ENCODE measurements at places on chromosomes 16 and 17.
A peak's percentile ranks its signal among the peaks of the same experiment; 100 is the strongest.

DNA sequence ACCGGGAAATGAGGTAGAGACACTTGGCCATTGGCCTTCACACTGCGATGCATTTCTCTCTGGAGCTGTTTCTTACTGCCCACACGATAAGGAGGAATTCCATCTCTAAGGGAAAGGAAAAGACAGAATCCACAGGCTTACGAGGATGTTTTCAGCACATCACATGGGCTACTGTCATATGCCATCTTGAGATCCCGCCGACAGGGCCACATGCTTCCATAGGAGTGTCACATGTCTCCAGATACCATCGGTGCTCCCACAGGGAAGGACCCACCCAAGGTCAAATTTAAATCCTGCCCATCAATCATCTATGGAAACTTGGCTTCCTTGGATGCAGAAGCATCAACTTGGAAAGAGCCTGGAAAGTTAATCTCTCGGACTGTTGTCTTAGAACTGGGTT lies 20.0 kb downstream of the AXIN2 start:
- no peak for DNase-seq

DNA sequence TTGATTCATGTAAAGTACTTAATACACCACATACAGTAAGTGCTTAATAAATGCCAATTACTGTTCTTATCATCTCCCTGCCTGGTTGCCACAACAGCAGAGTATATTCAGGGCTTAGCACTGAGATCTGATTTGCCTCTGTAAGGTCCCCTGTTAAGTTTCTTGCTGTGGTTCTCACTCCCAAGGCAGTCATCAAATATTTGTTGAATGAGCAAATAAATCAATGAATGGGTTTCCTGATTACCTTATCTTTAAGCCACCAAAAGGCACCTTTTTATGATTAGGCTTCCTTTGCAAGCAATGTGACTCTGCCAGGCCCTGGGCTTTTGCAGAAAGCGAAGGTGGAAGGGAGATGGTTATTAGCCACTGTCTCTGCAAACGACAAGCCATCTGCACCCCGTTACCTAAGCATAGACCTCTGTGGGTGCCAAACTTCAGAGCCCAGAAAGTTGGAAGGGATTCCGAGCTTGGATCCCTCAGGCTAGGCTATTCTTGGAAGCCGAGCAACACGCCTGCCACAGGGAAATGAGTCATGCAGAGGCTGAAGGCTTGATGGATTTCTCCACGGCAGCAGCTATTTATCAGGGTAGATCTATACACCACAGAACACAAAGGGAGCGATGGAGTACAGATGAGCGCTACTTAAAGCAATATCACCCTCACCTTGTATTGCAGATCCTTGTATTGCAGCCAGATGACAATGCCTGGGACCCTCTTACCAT lies 102.0 kb downstream of the GRIN2A start:
- no peak for DNase-seq

GRCh38 chr16:67967958-67968399 lies 458 bp downstream of the SLC12A4 start:
- no peak for DNase-seq

GRCh38 chr17:66692421-66692690 lies 142.6 kb upstream of the CACNG5 start:
- no peak for DNase-seq

DNA sequence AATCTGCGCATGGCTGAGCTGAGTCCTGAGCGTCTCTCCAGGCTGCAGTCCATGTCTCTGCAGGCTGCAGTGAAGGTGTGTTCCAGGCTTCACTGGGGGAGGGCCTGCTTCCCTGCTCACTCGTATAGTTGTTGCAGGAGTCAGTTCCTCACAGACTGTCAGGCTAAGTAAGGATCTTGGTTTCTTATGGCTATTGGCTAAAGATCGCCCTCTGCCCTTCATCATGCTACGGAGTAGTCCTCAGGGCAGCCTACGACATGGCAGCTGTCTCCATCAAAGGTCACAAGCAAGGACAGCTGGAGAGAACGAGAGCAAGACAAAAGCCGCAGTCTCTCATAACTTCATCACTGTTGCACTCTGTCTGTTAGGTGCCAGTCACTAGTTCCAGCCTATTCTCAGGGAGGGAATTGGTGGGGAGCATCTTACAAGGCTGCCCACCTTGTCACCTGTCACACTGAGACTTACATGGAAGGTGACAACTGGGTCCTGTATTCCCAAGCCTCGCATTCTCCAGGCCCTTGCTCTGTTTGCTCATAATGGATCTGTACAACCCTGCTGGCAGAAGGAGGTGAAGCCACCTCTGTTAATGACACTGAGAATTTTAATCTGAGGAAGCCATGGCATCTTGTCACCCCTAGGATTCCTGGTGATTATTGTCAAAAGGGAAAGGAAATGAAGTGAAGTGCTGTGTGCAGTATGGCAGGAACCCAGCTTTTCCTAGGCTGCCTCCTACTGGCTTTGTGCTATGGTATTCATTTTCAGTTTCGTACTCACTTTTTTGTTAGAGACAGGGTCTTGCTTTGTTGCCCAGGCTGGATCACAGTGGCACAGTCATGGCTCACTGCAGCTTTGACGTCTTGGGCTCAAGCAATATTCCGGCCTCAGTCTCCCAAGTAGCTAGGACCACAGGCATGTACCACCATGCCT lies 43.4 kb downstream of the MFSD11 start:
- DNase-seq = no peak

DNA sequence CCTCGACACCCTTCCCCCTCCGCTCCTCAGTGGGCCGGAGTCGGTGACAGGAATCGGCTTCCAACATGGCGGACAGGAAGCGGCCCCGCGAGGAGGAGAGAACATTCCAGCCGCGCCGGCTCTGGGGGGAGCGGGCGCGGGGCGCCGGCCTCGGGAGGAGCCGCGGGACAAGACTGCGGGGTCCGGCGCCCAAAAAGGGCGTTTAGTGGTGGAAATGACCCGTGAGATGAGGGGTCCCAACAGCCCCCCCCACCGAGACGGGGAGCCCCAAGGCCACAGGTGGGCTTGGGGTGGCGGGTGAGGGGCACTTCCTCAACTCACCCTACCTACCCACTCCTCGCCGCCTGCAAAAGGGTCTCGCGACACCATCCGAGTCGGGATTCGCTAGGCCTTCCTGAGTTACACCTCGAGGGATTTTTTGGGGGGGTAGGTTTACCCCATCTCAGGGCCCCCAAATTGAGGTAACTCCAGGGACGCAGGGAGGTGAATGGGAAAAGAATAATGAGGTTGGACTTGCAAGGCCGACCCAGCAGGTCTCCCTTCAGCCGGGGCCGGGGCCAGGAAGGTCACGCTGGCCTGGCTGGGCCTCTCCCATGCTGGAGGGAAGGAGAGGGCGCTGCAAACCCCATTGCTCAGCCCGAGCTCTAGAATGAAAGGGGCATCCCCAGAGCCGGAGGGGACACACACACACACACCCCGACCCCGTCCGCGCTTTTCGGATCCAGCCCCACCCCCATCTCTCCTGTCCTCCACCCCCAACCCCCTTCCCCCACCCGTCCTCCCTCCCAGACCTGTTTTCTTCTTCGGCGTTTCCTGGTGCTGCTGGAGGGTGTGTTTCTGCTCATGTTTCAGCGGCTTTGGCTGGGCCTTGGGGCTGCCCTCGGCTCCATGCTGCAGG lies 707 bp downstream of the NUFIP2 start:
- peak; percentile 13 for DNase-seq

GRCh38 chr17:80921741-80922579 lies 69.7 kb upstream of the CHMP6 start:
- DNase-seq = no peak

DNA sequence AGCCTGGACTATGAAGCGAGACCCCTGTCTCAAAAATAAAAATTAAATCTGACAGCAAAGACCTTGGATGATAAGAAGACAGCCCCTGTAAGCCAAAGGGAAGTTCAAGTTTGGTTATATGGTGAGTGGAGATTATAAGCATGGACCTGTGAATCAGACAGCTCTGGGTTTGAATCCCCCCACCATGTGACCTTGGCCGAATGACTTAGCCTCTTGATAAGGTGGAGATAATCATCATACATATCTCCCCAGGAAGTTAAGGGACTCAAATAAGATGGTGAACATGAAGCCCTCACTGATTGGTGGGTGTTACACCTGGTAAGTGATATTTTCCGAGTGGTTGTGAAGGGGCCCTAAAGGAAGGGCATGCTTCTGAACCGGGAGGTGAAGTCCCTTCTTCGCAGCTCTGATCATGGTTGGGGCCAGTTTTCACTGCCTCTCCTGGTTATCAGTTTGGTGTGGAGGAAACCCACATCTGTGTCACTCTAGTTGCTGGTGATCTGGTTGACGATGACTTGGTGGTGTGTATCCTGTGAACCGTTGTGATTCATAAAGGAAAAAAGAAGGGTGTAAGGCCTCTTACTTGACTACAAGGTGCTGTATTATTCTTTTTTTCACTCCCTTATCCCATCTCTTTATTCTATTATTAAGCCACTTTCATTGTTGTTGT lies 61.7 kb upstream of the CLEC18A start:
- DNase-seq = no peak

GRCh38 chr17:19570544-19571062 lies 36.9 kb downstream of the SLC47A1 start:
- no peak for DNase-seq

- DNase-seq = no peak
These were observed 23.7 kb downstream of the ACSF3 start for GRCh38 chr16:89117227-89117974.

DNA sequence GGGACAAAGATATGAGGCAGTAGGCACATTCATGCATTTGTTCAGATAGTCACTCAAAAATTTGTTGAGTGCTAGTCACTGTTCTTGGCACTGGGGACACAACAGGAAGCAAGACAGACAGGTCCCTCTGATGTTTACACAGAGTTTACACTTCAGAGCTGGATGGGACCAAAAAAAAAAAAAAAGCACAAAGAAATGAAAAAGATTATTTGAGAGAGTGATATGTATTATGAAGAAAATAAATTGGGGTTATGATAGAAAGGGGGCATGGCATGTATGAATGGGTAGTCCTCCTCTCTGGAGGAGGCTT lies 3.5 kb upstream of the YPEL2 start:
- DNase-seq = no peak

DNA sequence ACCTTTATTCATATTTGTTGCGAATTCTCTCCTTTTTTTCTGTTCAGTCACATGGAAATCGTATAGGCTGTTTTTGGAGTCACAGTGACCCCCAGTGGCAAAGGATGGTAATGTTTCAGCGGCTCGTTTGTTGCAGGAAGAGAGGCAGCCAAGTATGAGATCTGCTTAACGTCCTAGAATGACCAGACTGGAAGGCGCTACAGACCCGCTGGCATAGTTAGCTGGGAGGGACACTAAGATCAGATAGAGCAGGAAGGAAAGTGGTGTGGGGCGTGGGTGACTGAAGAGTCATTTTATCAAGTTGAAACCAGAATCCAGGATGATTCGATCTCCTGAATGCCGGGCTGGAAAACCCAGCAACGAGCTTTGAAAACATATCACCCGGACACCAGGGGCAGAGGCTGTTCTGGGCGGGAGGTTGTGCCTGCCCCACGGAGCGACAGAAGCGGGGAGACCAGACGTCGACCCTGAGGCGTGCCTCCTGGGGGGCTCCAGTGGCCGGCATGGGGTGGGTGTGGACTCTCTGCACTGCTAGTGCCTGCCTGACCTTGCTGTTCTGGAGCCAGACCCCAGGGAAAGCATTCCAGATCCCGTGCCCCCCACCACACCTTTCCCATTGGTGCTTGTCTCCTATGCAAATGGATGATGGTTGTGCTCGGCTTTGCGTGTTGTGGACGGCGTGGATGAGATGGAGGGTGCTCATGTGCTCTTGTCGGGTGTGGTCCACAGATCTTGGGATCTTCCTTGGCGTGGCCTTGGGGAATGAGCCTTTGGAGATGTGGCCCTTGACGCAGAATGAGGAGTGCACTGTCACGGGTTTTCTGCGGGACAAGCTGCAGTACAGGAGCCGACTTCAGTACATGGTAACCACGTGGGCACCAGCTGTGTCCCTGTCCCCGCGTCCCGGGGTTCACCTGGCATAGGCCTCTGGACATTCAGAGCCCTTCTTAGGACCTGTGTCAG lies 7.7 kb downstream of the IL34 start:
- DNase-seq = peak; percentile 64

- DNase-seq = no peak
These were observed 66.8 kb downstream of the KPNA2 start for GRCh38 chr17:68102318-68102758.

GRCh38 chr16:78364556-78364880 lies 265.1 kb downstream of the WWOX start:
- no peak for DNase-seq

DNA sequence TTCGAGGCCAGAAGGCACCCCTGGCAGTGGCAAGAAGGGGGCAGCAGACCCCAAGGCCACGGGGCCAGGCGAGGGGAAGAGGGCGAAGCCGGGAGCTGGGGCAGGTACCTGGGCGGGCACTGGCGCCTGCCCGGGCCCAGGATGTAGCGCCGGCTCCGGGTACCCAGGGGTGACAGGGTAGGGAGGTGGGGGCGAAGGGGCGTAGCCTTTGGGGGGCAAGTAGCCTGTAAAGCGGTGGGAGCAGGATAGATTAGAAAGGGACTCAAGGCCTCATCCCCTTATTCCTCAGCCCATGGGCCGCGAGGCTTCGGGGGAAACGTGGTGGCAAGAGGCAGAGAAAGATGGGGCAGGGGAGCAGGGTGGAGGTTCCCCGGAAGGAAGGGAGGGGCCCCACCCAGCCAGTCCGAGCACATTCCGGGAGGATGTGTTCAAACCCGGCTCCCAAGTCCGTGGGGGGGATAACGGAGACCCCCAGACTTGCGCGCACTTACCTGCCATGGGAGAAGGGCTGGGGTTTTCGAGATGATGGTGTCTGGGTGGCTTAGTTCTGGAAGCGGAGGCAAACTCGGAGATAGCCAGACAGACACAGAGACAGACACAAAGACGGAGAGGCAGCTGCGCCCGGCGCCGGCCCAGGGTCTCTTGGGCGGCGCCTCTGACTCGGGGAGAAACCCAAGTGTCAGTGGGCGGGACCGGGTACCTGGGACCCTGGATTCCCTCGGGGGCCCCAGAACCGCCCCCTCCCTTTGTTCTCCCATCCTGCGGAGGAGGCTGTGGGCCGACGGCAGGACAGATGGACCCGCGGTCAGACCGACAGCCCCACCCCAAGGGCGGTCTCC lies 493 bp downstream of the PLSCR3 start:
- peak; percentile 38 for DNase-seq

GRCh38 chr16:69064764-69065313 lies 40.6 kb upstream of the HAS3 start:
- DNase-seq = no peak

DNA sequence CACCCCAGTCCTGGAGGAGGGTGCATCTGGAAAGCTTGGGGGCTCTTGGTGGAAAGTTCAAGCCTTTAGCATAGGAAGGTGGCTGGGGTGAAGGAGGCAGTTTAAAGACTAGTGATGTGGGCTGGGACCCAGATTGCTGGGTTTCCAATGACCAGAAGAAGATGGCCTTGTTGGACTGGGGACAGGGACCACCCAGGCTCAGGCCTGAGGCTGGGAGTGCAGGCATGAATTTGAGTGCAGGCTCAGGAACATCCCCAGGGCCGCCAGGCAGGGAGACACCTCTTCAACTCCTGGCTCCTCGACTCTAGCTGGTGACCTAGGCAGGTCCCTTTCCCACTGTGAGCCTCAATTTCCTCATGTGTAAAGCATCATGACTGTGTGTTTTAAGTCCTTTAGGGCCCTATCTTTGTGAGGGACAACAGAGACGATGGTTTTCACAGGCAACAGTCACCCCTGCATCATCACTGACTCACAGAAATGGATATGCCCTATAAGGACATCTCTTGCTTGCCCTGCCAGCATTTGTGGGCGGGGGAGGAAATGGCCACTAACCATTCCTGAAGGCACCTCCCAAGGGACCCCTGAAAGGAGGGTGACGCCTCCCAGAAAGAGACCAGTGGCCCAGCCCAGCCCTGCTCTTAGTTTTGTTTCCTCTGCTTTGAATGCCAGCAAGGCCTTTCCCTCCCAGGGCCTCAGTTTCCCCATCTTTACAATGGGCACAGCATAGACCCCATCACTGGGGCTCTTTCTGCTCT lies 11.1 kb downstream of the NLRC5 start:
- peak; percentile 22 for DNase-seq

- no peak for DNase-seq
These were observed 5.0 kb downstream of the MFSD11 start for GRCh38 chr17:76742958-76743357.

Measured in stimulated activated CD8-positive, alpha-beta memory T cell treated with anti-CD3 and anti-CD28 coated beads, Interleukin-7, amount 100 ng/mL, for 1 hour (primary cell).